ENCODE measurements at places on chromosomes 3 and 15.

DNA sequence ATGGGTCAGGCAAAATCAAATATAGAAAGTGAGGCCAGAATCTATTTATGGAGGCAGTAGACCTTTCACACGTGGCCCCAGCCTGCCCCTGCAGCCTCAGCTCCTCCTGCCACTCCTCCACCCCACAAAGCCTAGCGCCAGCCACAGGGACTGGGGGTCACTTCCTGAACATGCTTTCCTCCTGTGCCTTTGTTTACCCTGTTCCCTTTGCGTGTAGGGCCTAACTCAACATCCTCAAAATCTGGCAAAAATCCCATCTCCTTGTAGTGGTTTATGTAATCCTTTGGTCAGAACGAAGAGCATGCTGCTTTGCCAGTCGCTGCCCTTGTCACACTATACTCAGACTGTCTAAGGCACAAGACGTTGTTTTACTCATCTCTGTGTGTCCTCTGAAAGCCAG is 39.6 kb downstream of the KBTBD12 start:
- DNase-seq: peak; percentile 11

DNA sequence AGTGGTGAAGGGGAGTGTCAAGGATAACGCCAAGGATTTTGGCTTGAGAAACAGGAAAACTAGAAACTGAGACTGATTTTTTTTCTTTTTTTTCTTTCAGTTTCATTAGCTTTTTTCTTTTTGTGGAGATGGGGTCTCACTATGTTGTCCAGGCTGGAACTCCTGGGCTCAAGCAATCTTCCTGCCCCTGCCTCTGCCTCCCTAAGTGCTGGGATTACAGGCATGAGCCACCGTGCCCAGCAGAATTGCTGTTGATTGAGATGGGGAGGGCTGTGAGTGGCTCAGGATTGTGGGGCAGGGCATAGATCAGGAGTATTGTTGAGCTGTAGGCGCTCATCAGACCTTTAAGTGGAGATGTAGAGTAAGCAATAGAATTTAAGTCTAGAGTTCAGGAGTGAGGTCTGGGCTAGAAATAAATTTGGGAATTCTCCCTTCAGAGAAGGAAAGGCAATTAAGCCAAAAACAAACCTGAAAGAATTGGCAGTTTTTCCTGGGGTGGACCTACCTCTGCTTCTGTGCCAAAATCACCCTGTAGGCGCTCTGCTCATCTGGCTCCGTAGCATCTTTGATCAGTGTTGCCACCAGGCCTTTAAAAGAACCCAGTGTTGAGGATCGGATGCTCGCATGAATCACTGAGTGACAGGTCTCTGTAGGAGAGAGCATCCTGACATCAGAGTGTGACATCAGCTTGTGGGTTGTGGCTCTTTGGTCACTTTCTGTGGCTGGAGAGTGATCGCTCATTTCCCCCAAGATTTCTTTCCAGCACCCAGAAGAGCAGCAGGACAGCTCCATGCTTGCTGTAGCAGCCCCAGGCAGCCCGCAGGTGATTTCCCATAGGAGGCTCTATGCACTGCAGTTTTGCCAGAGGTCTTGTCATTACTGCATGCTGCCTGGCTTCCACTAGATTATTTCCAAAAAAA is 15.8 kb downstream of the ABHD17C start:
- no peak for DNase-seq

GRCh38 chr3:17290894-17291293 is 406.1 kb downstream of the PLCL2 start:
- no peak for DNase-seq

- DNase-seq: no peak
These were observed 36.7 kb downstream of the ZBTB38 start for GRCh38 chr3:141405025-141405424.

DNA sequence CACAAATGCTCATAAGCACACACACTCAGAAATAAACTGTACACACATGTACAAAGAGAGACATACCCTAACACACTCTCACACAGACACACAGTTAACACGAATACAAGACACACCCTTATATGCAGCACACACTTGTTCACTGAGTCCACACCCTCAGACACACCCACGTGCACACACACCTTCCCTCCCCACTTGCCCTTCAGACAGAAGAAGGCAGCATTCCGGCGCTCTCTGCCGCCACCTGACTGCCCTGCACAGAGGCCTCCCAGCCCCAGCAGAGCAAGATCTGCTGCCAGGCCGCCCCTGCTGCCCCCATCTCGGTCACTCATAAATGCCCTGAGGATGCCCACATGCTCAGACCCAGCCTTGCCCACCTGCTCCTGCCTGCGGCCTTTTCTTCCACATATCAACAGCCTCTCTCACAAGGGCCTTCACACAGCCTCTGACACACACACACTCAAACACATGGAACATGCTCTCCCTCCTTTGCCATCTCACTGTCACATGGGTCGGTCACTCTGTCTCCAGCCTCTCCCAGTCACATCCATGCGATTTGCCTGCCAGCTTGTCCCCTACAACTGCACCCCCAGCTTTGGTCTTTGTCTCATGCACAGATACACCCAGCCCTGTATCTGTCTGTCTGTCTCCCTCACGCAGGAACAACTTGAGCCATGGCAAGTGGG is 71.1 kb downstream of the EPHB3 start:
- DNase-seq: no peak

DNA sequence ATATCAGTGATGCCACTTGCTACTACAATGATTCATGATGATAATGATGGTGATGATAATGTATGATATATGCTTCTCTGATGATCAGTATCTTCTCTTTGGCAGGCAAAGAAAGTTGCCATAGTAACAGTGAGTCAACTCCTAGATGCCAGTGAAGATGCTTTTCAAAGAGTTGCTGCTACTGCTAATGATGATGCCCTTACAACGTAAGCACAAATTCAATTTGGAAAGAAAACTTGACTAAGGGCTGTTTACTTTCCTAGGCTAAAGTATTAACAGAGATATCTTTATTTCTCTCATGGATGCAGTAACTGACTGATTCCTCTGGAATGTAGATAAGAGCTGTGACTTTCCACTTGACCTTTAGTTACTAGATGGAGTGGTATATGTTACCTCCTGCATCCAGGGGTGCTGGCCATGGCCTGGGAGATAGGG is 27.8 kb downstream of the ADGRG7 start:
- no peak for DNase-seq

GRCh38 chr15:52673312-52673711 is 5.9 kb downstream of the ATOSA start:
- no peak for DNase-seq

GRCh38 chr3:13069495-13069894 is 3.7 kb downstream of the IQSEC1 start:
- no peak for DNase-seq

DNA sequence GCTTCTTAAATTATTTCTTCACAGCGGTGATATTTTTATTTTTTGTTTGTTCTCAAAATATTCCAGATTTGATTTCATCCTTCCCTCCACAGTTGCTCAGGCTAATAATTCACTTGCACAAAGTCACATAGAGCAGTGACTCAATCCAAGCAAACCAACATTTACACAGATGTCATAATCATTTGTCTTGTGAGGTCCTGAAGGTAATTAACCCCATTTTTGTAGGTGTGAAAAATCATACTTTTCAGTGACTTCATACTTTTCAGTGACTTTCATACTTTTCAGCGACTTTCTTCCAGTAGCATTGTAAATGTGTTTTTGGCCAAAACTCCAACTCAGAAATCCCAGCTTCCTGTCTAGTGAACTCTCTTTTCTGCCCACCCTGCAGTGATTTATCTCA is 32.1 kb downstream of the CD200 start:
- no peak for DNase-seq

DNA sequence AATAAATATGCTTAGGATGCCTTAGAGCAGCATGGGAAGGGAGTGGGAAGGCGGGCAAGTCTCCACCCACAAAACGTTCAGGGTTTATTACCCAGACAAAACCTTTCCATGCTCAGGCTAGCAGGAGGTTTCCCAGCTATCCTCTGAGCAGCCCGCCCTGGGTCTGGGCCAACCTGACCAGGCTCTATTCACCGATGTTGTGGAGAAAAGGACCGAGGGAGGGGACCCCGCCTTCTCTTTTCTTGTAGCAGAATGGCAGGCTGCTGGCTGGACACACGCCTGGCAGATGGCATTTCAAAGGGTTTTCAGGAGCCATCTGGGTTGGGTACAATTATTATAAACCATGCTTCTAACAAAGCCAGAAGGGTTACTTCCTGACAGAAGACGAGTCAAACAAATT is 540.9 kb downstream of the MAGI1 start:
- peak; percentile 30 for DNase-seq

GRCh38 chr15:95464509-95464908 is 866.0 kb upstream of the NR2F2 start:
- no peak for DNase-seq

- peak; percentile 75 for DNase-seq
These were observed 25.8 kb downstream of the EFCC1 start for GRCh38 chr3:129026728-129027543.

- no peak for DNase-seq
These were observed 265.0 kb downstream of the IL20RB start for GRCh38 chr3:137222736-137223225.

DNA sequence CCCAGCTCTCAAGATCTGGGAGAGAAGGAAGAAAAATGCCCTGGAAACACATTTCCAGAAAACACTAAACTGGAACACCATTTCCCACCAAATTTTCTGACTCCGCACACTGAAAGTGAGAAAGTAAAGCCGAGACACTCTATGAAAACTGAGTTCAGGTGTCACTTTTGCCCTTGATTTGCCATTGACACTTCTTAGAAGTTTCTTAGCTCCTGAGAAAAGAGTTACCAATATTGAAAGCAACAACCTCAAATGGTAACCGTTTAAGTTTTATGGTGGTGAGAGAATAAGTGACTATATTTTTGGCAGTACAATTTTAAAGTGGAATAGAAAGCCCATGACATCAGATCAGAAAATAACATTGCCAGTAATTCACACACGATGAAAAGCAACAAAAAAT is 39.0 kb downstream of the CD86 start:
- DNase-seq: no peak

- DNase-seq: no peak
These were observed 19.3 kb downstream of the POMGNT2 start for GRCh38 chr3:43086460-43087165.

GRCh38 chr3:46943237-46944187 is 33.0 kb downstream of the CCDC12 start:
- no peak for DNase-seq

DNA sequence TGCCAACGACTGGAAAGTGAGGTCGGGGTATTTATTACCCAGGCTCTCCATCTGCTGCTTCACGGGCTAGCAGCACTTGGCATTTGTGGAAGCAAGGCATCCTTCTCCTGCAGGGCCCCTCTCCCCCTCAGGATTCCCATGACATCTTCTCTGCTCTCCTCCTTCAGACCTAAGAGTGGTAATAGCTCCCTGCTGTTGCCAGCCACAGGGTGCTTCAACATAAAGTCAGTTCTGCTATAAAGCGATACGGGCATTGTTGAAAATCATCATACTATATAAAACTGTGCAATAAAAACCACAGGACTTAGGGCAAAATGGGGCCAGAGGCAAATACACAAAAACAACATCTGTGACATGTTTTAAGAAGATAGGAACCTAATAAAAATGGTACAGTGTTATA is 391.8 kb upstream of the ADAMTS9 start:
- DNase-seq: no peak

DNA sequence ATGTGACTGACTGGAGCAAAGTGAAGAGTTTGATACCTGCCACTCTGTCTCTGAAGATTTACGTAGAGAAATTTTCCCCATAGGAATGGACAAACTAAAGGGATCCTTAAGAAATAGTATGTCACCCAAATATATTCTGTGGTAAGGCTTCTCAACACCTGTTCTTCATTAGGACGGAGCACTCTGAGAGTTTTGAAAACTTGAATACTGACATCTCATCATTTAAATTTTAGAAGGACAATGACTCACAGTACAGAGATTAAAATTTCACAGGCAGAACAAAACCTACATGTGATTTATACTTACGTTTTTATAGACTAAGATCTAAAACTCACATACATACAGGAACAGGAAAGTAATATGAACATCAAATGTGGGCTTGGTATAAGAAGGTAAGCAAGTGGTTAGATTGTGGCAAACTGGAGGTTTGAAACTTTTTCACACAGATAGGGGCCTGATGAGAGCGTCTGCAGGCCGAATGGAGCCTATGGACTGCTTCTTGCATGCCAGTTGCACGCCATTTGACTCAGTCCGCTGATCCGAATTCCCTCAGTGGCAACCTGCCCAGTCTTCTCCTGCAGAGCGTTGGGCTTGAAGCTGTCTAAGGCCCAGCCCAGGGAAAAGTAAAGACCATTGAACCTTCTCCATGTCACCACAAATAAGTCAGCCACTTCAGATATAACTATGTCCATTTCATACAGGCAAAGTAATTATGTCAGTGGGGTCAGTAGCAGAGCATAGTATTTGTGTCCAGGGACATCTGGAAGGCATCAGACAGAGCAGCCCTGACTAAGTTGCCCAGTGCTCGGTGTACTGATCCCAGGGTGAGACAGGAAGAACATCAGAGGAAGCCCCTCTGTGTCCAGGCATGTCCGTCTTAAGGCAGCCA is 45.7 kb downstream of the ZBTB38 start:
- DNase-seq: no peak

- no peak for DNase-seq
These were observed 163.2 kb upstream of the GRM7 start for GRCh38 chr3:6697722-6698121.

GRCh38 chr3:38471260-38471857 is 17.7 kb downstream of the ACVR2B start:
- DNase-seq: no peak

- DNase-seq: no peak
These were observed 113.9 kb downstream of the OXNAD1 start for GRCh38 chr3:16378920-16379319.

GRCh38 chr3:42723219-42723618 is 20.6 kb upstream of the HHATL start:
- DNase-seq: no peak

DNA sequence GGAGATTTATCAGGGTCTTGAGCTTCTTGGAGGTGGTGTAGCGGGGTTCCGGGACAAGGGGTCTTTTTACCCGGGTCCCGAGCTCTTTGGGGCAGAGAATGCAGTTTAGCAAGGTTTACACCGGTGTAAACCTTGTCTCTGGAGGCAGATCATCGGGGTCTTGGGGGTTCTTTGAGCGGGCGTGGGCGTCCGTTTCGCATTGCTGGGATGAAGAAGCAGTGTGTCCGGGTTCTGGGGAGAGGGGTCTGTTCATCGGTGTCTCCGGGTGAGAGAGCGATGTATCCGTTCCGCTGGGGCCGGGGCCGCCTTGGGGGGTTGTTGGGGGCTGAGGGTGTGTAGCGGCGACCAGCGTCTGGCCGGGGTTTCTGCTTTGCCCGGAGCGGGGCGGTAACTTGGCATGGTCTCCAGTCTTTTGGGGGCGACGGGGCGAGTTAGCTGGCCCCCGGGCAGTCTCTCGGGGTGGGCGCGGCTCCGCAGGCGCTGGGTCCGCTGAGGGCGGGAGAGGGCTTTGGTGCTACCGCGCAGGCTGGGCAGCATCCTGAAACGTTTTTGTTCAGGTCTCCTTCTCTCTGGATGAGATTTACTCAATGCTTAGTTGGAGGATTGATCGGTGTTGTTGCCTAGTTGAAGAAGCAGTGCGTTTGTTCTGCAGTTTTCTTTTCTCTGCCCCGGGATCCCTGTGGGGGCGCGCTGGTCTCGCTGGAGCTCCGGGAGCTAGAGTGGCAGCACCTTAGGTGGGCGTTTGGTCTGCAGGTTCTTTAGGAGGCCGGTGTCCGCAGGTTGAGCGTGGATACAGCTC is 843 bp downstream of the GLCE start:
- peak; percentile 72 for DNase-seq

Measured in hippocampal formation (tissue), 2 donors.